Adrenal gland (tissue), 19 donors: ENCODE measurements at places on chromosomes 11 and 22. TPM values are rescaled to one million over a fixed set of nuclear protein-coding genes. Genes with fewer than 3 reads are reported as not detected.

SOX10 gene
- total RNA-seq = 4.0 TPM

GLYAT gene
- total RNA-seq = 0.29 TPM

CHCHD10 gene
- total RNA-seq = 118 TPM

MYOD1 gene
- not detected for total RNA-seq

DNA sequence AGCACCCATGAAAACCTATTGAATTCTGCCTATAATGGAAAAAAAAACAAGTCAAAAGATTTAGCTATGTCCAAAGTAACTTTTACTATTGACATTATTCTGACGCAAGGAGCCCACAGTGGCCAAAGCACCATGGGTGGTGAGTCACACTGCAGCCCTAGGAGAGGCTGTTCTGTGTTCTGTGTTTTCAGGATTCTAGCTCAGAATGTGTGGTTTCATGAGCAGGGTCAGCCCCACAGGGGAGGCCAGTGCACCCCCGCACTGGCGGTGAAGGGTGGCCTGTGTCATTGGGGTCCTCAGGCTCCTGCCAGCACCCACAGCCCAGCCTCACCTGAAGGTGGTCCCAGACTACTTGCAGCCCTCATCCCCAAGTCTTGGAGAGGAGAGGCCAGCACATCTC is 112.2 kb downstream of the BRD1 start:
- H3K36me3 ChIP-seq = no peaks in the 10 kb centered on the region
- H3K27me3 ChIP-seq = peaks cover 3% of the 10 kb centered on the region
- no peaks in the 10 kb centered on the region for H3K4me1 ChIP-seq
- DNase-seq = no peak
- no peak overlapping the region for H3K4me3 ChIP-seq
- no peak overlapping the region for H3K27ac ChIP-seq

- H3K4me3 ChIP-seq = no peak overlapping the region
- H3K27me3 ChIP-seq = no peaks in the 10 kb centered on the region
- peaks cover 93% of the 10 kb centered on the region for H3K4me1 ChIP-seq
- peak overlapping the region; percentile 59 for H3K27ac ChIP-seq
- H3K36me3 ChIP-seq = no peaks in the 10 kb centered on the region
Observed at GRCh38 chr22:30312053-30312452, 14.7 kb downstream of the TBC1D10A start.

DNA sequence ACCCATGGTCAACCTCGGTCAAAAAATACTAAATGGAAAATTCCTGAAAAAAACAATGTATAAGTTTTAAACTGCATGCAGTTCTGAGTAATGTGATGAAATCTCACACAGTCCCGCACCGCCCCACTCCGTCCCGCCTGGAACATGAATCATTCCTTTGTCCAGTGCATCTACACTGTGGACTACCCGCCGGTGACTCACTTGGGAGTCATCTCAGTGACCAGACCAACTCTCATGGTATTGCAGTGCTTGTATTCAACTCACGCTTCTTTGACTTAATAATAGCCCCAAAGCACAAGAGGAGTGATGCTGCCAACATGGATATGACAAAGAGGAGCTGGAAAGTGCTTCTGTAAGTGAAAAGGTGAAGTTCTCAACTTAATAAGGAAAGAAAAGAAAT is 48.8 kb downstream of the ARHGAP32 start:
- H3K27me3 ChIP-seq = no peaks in the 10 kb centered on the region
- H3K4me1 ChIP-seq = no peaks in the 10 kb centered on the region
- peak overlapping the region; percentile 32 for H3K27ac ChIP-seq

GRCh38 chr22:35349368-35349703 is 31.6 kb upstream of the HMOX1 start:
- peaks cover 19% of the 10 kb centered on the region for H3K4me1 ChIP-seq
- peak; percentile 78 for DNase-seq
- H3K27ac ChIP-seq = no peak overlapping the region
- no peaks in the 10 kb centered on the region for H3K27me3 ChIP-seq
- no peak overlapping the region for H3K4me3 ChIP-seq
- peaks cover 38% of the 10 kb centered on the region for H3K36me3 ChIP-seq

DNA sequence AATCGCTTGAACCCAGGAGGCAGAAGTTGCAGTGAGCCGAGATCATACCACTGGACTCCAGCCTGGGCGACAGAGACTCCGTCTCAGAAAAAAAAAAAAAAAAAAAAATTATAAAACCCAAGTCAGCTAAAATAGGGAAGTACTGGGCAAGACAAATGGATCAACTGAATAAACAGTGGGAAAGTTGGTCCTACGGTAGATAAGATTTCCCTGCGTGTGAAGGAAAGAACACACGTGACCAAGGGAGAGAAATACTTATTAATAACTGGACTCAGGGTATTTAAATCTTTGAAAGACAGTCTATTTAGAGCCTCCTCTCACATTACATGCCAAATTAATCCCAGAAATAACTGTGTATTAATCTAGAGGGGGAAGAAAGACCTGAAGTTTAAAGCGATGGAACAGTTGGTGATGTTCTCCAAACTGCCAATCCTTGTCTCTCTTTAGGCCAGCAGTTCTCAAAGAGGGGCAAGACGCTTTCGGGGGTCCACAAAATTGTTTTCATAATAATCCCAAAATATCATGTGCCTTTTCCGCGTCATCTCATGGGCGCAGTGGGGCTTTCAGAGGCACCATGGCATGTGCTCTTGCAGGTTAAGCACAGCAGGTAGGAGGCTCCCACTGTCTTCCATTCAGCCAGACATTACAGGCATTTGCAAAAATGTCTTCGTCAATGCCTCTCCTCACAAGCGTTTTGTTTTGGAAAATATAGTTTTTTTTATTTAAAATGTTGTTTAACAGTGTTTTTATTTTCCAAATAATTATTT is 6.6 kb downstream of the RTL6 start:
- H3K36me3 ChIP-seq = no peaks in the 10 kb centered on the region
- H3K4me1 ChIP-seq = peaks cover 13% of the 10 kb centered on the region
- no peak for DNase-seq
- H3K27me3 ChIP-seq = no peaks in the 10 kb centered on the region
- H3K27ac ChIP-seq = no peak overlapping the region

DNA sequence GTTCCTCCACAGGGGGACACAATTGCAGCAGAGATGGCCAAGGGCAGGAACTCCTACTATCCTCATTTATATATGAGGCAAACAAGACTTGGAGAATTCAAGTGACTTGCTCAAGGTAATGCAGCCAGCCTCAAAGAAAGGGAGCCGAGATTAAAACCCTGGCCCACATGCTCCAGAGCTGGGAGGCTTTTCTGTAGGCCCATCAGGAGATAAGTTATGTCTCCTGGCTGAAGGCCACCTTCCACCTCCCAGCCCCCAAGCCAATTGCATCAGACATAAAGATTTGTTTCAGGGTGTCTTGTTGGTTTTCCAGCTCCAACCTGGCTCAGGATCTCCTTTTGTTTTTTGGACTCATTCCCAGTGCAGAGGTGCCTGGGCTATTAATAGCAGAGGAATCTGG is 59.5 kb downstream of the SMIM38 start:
- H3K36me3 ChIP-seq = no peaks in the 10 kb centered on the region
- H3K27me3 ChIP-seq = no peaks in the 10 kb centered on the region
- H3K4me1 ChIP-seq = no peaks in the 10 kb centered on the region
- no peak overlapping the region for H3K4me3 ChIP-seq
- peak; percentile 1 for DNase-seq
- no peak overlapping the region for H3K27ac ChIP-seq

DNA sequence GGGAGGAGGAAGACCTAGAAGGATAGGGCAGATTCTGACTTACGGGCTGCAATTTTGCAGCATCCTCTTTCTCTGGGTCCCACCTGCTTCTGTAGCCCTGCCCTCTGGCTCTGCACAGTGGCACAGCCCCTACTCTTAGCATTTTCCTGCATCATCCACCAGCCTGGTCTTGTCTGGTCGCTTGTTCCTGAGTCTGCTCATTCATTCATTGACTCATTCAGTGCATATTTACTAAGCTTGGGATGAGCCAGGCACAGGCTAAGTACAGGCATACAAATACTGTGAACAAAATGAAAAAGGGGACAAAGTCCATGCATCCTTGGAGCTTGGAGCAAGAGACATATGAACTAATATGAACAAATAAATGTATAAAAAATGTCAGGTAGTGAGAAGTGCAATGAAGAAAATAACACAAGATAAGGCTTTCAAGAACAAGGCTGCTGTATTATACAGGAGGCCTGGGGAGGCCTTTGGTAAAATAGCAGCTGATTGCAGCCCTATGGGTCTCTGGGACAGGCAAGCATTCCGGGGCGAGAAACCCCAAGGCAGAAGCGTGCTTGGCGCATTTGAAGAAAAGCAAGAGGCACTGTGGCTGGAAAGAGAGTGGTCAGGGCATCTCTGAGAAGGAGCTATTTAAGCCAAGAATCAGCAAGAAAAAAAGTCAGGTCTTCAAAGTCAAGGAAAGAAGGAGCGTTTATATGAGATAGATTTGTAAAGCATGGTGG is 108.0 kb upstream of the ALX4 start:
- H3K4me1 ChIP-seq = no peaks in the 10 kb centered on the region
- H3K4me3 ChIP-seq = no peak overlapping the region
- H3K27ac ChIP-seq = no peak overlapping the region
- no peak for DNase-seq

GRCh38 chr22:21826204-21826603 is 41.2 kb downstream of the MAPK1 start:
- H3K4me1 ChIP-seq = peaks cover 41% of the 10 kb centered on the region
- no peak overlapping the region for H3K27ac ChIP-seq
- H3K27me3 ChIP-seq = no peaks in the 10 kb centered on the region
- DNase-seq = no peak
- H3K36me3 ChIP-seq = no peaks in the 10 kb centered on the region
- no peak overlapping the region for H3K4me3 ChIP-seq

GRCh38 chr11:69470301-69470700 is 11.2 kb upstream of the LINC01488 start:
- no peak for DNase-seq
- no peaks in the 10 kb centered on the region for H3K4me1 ChIP-seq
- H3K27me3 ChIP-seq = peaks cover 4% of the 10 kb centered on the region
- no peaks in the 10 kb centered on the region for H3K36me3 ChIP-seq
- no peak overlapping the region for H3K4me3 ChIP-seq

DNA sequence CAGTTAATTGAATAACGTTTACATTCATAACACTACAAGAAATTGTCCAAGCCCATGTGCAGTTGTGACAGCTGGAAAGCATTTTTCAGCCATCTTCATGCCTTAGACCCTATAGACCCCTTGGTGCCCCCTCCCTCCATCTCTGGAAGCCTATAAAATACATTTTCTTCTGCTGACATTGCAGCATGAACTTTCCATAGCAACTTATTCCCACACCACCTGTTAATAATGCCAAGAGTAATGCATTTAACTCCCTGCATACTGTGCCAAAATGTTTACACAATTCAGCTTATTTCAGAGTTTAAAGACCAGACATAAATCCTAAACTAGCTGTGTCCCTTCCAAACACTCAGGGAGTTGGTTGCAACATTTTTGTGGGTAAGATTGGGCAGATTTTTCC is 143.0 kb upstream of the ARHGAP20 start:
- H3K27ac ChIP-seq = no peak overlapping the region
- no peak for DNase-seq
- H3K36me3 ChIP-seq = no peaks in the 10 kb centered on the region

DNA sequence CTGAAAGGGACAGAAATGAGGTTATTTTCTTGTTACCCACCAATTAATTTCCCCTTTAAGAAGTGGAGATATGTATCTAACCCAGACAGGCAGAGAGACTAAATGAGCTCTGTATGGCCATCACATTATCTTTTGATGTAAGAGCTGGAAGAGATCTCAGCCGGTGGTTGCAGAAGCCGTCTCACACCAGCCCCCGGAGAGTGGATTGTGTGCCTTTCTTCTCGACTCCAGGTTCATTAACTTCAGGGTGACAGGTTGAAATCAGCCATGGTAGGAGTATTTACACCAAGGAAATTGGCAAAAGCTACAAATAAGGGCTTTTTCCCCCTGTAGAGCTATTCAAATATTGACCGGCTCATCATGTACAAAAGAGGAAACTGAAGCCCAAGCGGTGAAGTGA is 580.3 kb upstream of the CADM1 start:
- no peak for DNase-seq
- H3K4me3 ChIP-seq = no peak overlapping the region
- H3K27ac ChIP-seq = no peak overlapping the region
- H3K27me3 ChIP-seq = peaks cover 6% of the 10 kb centered on the region
- H3K4me1 ChIP-seq = no peaks in the 10 kb centered on the region

DNA sequence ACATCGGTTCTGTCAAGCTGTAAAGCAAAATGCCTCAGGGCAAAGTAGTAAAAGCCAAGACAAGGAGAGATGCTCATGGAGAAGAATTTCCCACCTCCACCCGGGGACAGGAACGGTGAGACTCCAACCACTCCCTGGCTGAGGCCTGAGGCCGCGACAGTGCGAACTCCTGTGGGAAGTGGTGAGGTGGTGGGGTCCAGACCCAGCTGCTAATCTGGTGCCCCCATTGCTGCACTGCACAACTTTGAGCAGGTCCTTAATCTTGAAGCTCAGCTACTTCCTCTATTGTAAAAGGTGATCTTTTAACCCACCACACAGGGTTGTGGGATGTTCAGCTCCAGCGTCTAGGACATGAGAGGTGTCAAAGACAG is 83.9 kb downstream of the ZC3H12C start:
- peaks cover 19% of the 10 kb centered on the region for H3K4me1 ChIP-seq
- no peak overlapping the region for H3K27ac ChIP-seq
- H3K36me3 ChIP-seq = no peaks in the 10 kb centered on the region
- H3K27me3 ChIP-seq = no peaks in the 10 kb centered on the region
- H3K4me3 ChIP-seq = no peak overlapping the region
- DNase-seq = no peak

DNA sequence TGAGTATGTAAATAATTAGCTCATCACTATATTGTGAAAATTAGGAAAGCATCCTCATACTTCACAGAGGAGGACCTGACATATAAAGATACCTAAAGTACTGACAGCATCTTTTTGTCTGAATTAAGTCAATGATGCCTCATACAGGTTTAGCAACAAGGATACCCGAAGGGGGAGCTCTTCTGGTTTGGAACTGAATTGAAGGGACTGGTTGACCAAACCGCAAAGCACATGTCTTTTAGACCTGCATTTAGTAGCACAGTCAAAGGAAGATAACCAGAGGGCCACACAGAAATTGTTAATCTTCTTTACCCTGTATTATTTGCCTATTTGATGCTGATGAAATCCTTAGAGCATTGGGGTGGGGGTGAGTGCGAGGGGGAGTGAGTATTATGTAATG is 12.9 kb upstream of the WT1 start:
- H3K4me3 ChIP-seq = no peak overlapping the region
- H3K4me1 ChIP-seq = no peaks in the 10 kb centered on the region
- H3K27ac ChIP-seq = no peak overlapping the region
- DNase-seq = no peak
- H3K36me3 ChIP-seq = no peaks in the 10 kb centered on the region
- H3K27me3 ChIP-seq = peaks cover 8% of the 10 kb centered on the region

- DNase-seq = no peak
- no peaks in the 10 kb centered on the region for H3K4me1 ChIP-seq
- H3K27ac ChIP-seq = no peak overlapping the region
- H3K27me3 ChIP-seq = no peaks in the 10 kb centered on the region
- no peaks in the 10 kb centered on the region for H3K36me3 ChIP-seq
- H3K4me3 ChIP-seq = no peak overlapping the region
Observed at GRCh38 chr11:15430381-15430780, 315.7 kb downstream of the INSC start.
